ENCODE measurements at places on chromosomes 1 and 21.

- no peak for DNase-seq
Measured at GRCh38 chr21:21286170-21286798, 288.1 kb downstream of the NCAM2 start.

DNA sequence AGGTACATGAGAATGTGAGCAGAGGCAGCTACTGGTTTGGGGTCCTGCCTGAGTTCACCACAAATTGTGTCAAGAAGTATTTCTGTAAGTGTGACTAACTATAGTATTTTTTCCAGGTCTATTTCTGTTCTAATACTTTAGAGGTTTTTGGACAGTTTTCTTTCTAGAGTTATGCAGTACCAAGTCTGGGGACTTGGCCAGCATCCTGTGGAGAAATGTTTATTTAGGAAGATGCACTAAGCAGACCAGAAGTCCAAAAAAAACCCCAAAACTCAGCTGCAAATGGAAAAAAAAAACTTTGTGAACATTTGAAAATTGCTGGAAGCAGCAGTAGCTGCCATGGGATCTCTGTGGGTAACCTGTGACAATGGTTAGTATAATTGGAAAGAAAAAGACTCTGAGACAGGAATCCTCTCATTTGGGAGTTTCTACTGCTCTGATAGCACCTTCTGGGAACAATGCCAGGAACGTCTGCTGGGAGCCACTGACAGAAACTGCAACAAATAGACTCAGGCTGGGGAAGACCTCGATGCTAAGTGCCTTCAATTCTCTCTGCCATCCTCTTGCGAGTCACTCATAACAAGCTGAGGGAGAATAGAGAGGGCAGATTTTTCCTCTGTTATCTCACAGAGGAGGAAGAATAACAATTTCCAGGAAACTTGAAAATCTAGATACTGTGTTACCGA is 37.6 kb downstream of the OR10R2 start:
- no peak for DNase-seq

- DNase-seq = peak; percentile 66
Measured at GRCh38 chr1:40650075-40650474, 15.4 kb downstream of the RIMS3 start.

GRCh38 chr21:32340863-32341848 is 42.5 kb downstream of the MRAP start:
- DNase-seq = no peak

DNA sequence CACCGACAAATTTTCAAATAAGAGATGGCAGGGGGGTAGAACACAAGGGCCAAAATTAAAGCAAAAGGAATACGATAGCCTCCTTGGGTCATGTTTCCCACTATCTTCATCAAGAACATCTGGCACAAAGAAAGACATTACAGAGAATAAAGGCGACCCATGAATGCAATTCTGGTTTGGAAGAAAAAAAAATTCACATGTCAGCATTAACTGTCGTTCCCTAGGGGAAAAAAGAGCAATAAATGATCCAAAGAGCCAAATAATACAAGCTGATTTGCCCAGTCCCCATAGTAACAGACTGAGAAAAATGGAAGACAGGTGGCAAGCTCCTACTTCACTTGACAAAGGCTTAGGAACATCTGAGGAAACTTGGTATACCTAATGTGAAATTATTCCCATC is 4.5 kb downstream of the STIL start:
- DNase-seq = no peak

- no peak for DNase-seq
Measured at GRCh38 chr1:86184426-86184825, 27.9 kb upstream of the COL24A1 start.

DNA sequence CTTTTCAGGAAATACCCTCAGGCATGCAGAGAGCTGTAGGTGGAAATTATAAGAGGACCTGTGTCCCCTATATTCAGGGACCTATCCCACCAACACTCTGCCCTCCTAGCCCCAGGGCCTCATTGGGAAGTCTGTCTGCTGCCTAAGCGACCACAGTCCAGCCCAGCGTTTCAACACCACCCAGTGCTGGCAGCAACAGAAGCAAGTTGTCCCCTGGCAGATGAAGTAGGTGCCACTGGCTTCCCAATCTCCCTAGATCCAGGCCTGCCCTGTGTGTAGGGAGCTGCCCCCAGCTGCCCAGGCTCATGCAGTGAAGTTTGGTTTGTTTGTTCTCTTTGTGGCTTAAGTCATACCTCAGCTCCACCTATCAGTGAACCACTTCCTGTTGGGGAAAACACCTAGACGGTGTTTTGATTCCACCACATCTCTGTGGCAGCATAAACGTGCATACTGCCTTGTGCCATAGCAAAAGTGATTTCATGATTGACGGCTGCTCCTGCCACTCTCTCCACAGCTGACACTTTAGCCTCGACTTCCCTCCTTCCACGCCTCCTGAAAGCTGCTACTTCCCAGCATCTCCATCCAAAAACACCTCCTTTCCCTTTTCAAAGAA is 8.1 kb upstream of the LEFTY1 start:
- DNase-seq = no peak

DNA sequence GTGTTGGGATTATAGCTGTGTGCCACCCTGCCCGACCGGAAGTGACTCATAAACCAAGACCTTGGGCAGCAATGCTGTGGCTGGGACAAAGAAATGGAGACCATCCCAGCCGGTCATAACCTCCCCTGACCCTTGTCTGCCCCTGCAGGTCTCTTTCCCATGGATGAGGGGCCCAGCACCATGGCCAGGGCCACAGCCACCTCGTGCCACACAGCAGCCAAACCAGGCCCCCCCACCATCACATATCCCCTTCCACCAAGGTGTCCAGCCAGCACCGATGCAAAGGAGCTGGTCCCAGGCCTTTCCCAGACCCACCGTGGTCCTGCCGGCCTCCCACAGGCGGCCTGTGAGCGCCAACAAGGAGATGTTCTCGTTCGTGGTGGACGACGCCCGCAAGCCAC is 42.2 kb downstream of the FHAD1 start:
- no peak for DNase-seq

DNA sequence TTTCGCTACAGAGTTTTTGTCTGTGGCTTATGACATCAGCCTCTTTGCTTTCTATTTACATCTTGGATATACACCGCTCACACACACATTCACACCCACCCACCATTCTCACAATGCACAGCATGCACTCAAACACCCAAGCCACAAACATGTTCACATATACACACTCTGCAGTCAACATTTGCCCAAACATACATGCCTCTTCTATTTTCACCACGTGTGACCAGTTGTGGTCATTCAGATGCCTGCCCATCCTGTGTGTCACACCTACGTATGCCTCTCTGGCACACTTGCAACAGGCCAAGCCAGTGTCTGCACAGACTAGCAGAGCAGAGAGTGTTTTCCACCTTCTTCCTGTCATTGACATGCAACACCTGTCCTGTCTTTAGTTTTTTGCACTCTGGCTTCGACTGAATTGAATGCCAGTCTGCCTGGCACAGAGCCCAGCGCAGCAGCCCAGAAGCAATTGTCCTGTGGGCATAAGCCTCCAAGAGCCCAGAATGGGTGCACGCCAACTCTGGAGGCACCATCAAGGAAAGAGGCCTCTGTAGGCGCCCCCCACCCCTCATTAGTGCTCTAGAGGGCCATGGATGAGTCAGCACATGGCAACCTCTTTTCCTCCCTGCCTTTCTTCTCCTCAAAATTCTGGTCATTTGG is 37.7 kb upstream of the LRRN2 start:
- no peak for DNase-seq

- DNase-seq = no peak
Measured at GRCh38 chr1:204451352-204452124, 39.9 kb upstream of the PPP1R15B start.

DNA sequence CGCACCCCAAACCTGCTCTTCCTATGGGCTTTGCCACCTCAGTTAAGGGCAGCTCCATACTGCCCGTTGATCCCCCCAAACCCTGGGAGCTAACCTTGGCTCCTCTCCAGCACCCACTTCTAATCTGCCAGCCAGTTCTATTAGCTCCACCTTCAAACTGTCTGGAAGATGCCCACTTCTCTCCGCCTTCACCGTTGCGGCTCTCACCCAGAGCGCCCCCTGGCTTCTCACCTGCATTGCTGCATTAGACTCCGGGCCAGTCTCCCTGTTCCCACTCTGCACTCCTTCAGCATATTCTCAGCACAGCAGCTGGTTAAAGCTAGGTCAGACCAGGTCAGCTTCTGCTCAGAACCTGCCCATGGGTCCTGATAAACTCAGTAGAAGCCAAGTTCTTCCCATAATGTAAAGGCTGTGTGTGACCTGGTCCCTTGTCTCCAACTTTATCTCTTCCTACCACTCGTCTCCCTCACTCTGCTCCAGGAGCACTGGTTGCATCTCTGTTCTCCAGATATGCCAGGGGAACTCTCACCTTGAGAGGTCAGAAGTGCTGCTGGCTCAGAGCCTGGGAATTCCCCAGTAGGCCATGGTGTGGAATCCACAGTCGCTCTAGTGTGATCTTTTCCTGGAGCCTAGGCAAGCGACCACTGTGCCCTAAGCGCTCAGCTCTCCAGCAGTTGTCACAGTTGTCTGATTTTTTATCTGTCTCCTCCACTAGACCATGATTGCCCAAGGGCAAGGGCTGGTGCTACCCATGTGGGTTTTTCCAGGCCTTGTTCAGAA is 150.3 kb downstream of the HMGB4 start:
- DNase-seq = peak; percentile 14

- no peak for DNase-seq
Measured at GRCh38 chr21:26099610-26100219, 70.9 kb downstream of the APP start.

GRCh38 chr1:77556045-77556444 is 126.4 kb downstream of the ZZZ3 start:
- DNase-seq = no peak

GRCh38 chr1:15965228-15965767 is 10.6 kb downstream of the ZBTB17 start:
- DNase-seq = peak; percentile 84

DNA sequence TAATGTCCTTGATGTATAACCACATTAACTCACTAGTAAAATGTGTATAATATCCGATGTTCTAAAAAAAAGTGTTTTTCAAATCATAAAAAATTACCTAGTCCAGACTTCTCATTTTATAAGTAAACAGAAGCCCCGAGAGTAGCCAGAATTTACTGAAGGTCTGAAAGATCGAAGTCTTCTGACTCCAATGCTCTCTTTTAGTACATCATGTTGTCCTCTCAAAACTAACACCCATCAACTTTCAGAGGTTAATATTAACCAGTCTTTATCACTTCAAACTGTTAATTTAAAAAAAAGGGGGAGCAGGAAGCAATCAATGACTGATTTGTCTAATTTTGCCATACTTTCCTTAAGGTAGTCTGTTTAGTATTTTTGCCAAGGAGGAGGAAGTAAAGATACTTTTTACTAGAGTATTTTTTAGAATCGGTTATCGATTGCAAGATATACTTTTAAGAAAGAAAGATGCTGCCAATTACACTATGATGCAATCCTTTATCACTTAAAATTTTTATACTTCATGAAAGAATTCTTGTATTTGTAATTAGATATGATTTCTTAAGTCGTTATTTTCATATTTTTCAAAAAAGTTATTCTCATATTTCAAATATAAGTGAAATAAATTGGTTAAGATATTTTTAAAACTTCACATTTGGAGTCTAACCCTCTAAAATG is 25.5 kb downstream of the CCDC18 start:
- DNase-seq = no peak

DNA sequence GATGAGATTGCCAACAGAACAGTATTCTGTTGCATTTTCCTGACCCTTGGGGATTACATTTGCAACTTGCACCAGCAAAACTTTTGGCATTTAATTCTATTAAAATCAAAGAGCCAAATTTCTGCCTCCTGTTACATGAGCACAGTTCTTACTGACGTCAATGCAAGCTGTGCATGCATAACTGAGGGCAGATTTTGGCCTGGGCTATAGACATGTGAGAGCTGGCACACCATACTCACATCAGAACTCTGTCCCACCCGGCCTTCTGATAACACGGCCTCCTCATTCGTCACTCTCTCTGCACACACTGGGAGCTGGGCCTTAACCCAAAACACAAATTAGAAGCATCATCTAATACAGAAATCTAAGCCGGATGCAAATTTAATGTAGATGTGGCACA is 31.5 kb downstream of the PAPPA2 start:
- DNase-seq = no peak

All from suppressor macrophage (primary cell).